Glutamatergic neuron (in vitro differentiated cells): ENCODE measurements at places on chromosomes 1 and 21. TPM values are rescaled to one million over a fixed set of nuclear protein-coding genes. Genes with fewer than 3 reads are reported as not detected.

- DNase-seq, result no peak
These were observed 67.4 kb downstream of the DDAH1 start for GRCh38 chr1:85397490-85398032.

DNA sequence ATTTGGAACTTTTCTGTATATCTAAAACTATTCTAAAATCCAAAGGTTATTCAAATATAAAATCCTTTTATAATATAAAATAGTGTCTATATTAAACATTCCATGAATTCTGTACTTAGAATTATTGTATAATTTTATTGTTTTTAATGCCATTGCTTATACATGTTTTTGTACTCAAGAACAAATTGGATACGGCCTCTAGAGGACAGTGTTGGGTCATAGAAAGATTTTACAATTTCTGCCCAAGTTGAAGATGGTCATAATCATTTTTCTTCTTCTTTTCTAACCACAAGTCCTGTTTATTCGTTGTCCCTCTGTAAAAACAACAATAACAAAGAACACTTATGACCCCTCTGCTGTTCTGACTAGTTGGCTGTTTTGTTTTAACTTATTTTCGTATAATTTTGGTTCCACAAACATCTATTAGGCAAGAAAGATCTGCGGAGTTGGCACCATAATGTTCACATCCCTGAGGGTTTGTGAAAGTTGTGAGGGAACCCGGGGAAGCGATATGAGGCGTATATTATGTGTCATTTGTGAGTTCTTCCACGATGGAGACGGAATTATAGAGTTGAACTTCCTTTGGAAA, 75.7 kb upstream of the KIF26B start:
- no peak for DNase-seq

- no peak for DNase-seq
These were observed 395.1 kb upstream of the VAMP3 start for GRCh38 chr1:7375781-7376660.

DNA sequence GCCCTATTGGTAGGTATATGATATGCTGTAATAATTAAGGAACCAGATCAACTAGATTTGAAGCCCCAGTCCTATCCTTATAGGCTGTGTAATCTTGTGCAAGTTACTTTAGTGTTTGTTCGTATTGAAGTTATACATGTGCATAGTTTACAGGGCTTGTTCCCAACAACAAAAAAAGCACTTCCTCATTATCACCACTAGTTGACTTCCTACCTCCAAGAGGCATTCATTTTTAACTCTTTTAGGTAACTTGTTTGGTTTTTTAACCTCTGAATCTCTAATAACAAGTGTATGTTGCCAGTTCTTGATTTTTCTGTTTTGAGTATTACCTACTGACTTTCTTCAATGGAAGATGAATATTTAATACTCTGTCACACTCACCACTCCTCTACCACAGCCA, 71.9 kb downstream of the ST3GAL3 start:
- DNase-seq, result no peak

- no peak for DNase-seq
These were observed 39.6 kb downstream of the GFI1 start for GRCh38 chr1:92447033-92447681.

DNA sequence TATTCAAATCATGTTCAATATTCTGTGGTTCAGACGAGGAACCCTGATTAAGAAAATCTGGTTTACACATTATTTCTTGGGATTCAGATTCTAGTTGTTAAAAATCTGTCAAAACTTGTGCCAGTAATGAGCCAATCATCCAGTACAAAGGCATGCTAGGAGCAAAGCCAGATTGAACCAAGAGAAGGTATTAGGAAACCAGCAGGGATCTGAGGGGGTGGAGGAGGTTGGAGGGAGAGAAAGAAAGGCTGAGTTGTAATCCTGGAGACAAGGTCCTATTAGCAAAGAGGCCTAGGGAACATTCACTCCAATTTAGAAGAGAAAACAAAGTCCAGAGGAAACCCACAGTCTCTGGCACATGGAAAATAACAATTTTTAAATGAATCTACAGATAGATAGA, 352.9 kb downstream of the LTN1 start:
- no peak for DNase-seq

DNA sequence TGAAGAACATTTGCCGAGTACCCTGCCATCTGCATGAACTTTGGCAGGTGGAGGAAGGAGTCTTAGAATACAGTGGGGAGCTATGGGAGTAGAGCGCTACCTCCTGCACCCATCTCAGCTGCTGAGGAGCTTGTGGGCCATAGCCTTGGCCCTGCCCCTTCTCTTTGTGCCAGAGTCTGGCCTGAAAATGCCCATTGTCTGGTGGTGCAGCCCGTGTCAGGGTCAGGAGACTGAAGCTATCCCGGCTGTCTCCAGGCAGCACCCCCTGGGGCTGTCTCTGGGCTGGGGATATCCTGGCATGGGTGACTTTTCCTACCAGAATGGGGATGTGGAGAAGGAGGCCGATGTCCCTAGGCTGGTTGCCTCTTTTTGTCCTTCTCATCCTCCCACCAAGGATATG, 7.3 kb downstream of the IPO13 start:
- no peak for DNase-seq

GRCh38 chr1:202807926-202808757, at the start of gene KDM5B:
KDM5B (minus strand) TSS chr1:202808421; CDS start chr1:202808305, 116 bp downstream.
- peak; percentile 84 for DNase-seq

GRCh38 chr1:100832694-100833428, 61.8 kb downstream of the EXTL2 start:
- no peak for DNase-seq

DNA sequence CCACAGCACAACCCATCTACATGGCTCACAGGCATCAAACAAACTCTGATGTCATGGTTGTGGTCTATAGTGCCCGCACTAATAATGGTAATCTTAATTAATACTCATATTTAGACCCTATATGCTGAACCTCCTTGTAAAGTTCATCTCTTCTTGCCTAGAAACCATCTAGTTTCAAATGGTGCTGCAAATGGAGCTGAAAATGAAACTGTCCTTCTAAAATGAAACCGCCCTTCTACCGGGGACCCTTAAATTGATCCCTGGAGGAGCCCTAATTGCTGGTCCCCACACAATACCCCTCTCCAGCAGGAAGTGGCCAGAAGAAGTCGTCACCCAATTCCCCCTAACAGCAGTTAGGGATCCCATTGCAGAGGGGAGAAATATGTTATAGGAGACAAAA, 612.6 kb downstream of the MRPL39 start:
- no peak for DNase-seq

GRCh38 chr1:88922214-88922613, 30.8 kb upstream of the GTF2B start:
- DNase-seq, result no peak

DNA sequence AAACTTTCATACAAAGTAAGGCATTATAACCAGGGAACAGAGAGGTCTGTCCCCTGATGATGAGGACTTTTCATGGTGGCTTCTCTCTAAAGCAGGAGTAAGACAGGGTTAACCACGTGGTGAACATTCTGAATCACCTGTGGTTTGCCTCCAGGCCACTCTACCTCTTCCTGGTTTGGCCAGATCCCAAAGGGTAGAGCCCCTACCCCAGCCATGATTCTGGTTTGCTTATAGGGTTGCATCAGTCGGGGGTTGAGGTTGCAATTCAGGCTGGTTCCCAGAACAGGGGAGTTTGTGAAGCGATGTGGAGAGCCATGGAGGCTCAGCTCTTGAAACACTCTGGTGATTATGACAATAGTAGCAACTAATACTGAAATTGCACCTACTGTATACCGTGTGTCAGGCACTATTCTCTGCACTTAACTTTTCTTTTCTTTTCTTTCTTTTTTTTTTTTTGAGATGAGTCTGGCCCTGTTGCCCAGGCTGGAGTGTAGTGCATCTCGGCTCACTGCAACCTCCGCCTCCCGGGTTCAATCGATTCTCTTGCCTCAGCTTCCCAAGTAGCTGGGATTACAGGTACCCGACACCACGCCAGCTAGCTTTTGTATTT, 8.3 kb downstream of the CNR2 start:
- no peak for DNase-seq

DNA sequence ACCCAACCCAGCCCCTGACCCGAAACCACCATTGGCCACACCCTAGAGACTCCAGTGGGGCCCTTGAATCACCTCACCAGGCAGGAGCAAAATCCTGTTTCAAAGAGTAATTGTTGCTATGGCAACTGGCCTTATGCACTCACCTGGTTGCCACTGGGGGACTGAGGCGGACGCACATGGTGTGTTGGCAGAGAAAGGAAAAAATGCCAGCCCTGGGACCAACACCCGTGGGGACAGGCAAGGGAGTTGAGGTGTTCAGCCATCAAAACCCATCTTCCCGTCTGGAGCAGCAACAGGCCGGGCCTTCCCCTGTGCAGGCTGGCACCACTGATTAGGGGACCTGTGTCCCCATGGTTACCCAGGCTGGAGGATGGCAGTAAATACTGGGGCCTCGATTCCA, 395.8 kb upstream of the VAMP3 start:
- no peak for DNase-seq

Gene HMCN1
- total RNA-seq, result 0.93 TPM

Gene GLUL
- 312 TPM for total RNA-seq

Gene SH2D1B
- not detected for total RNA-seq

Gene GBP3
- total RNA-seq, result not detected

Gene TRPM2
- total RNA-seq, result not detected

Gene OR6K6
- total RNA-seq, result not detected
